Effector CD4-positive, alpha-beta T cell (primary cell): ENCODE measurements at places on chromosomes 11 and 22.

DNA sequence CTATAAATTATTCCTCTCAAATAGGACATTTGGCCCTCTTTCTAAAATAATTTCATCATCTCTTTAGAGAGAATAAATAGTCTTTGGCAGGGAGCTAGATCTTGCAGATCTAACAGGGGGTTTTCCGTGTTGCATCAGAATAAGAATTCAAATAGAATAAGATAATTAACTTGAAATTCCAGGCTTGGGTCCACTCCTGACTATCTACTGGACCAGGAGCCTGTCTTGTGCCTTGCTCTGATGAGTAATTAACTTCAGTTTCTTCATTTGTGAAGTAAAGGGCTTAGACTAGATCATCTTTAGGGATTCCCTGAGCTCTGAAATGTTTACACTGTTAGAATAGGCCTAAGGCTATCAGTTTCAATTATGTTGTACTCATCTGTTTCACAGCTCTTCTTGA, 23.5 kb upstream of the TMEM123 start:
- DNase-seq, result no peak

GRCh38 chr11:128502726-128503125, 84.6 kb downstream of the ETS1 start:
- no peak for DNase-seq

DNA sequence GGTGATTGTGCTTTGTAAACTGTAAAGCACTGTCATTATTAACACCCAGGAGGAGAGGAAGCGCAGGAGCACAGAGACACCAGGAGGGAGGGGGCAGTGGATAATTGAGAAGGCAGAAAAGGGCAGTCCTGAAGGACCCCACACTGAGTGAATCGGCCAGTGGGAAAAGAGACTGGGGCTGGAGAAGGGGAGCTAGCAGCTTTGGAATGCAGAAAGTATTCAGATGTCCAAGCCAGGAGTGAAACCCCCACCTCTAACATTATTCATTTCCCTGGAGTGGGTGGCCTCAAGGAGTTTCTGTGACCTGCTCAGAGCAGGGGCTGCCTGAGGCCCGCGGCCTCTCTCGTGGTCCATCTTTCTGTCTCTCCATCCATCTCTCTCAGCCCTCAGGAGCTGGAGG, 38.0 kb upstream of the CDON start:
- no peak for DNase-seq

- no peak for DNase-seq
Observed at GRCh38 chr11:91373497-91373896, 851.1 kb upstream of the FAT3 start.
